H1 (cell line): ENCODE measurements at places on chromosomes 11 and 22. TPM values are rescaled to one million over a fixed set of nuclear protein-coding genes. Genes with fewer than 3 reads are reported as not detected.
A peak's percentile ranks its signal among the peaks of the same experiment; 100 is the strongest.

GRCh38 chr11:16173798-16174197 lies 182.5 kb downstream of the SOX6 start:
- DNase-seq: no peak

DNA sequence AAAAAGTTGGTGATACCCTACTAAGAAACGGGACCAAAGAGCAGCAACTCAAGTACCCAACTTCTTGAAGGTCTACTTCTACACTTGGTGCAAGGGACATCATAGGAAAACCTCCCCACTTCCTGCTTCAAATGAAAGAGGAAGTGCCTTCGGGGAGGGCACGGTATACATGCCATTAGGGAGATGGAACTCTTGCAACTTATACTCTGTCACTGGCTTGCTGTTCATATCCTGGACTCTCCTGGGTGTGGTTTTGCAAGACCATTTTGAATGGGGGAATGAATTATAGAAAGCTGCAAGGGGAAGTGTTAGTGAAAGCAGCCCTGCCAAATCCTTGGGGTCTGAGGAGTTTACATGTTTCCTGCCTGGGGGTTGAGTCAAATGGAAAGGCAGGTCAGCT lies 41.9 kb downstream of the CSNK2A3 start:
- DNase-seq: no peak

DNA sequence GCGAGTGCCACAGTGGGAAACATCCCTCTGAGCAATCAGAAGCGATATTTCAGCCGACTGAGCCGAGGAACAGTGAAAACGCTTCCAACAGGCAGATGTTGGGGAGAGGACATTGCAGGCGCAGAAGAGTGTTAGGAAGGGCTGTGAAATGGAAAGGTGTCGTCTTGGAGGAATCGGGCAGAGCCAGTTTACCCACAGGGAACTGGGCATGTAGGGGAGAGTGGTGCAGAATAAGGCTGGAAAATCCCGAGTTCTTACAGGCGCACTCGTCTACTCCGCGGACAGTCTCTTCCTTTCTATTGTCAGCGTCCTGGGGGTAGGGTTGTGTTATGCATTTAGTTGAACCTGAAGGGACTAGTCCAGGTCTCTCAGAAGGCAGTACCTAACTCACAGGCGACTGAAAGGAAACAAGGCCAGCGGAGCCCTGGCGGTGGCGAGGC lies 1.1 kb upstream of the APLP2 start:
- no peak for DNase-seq

- DNase-seq: no peak
These were observed 722.9 kb upstream of the RAG2 start for GRCh38 chr11:37320921-37321320.

GRCh38 chr11:27087432-27087831 lies 46.8 kb downstream of the BBOX1 start:
- DNase-seq: no peak

DNA sequence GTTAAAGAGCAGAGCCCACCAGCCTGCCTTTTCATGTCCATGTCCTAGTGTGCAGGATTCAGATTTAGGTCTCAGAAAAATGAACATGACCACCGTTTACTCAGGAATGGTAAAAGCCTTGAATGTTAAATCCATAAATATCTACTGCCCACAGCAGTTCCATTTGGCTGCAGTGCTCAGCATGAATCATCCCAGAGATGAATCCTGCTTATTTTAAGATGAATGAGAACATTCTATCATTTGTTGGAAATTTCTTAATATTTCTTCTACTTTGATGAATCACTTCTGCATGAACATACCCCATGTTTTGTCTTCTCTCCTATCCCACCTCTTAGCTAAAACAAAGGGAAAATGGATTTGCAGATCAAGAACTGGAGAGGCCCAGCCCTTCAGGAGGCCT lies 47.5 kb upstream of the AQP11 start:
- DNase-seq: no peak

- no peak for DNase-seq
These were observed 47.4 kb downstream of the PKNOX2 start for GRCh38 chr11:125211948-125212340.

- peak; percentile 32 for DNase-seq
These were observed 11.6 kb upstream of the CAPN5 start for GRCh38 chr11:77055101-77055561.

GRCh38 chr11:83793310-83793709 lies 507.1 kb upstream of the CCDC90B start:
- no peak for DNase-seq

GRCh38 chr11:87116185-87116584 lies 78.5 kb downstream of the TMEM135 start:
- no peak for DNase-seq

DNA sequence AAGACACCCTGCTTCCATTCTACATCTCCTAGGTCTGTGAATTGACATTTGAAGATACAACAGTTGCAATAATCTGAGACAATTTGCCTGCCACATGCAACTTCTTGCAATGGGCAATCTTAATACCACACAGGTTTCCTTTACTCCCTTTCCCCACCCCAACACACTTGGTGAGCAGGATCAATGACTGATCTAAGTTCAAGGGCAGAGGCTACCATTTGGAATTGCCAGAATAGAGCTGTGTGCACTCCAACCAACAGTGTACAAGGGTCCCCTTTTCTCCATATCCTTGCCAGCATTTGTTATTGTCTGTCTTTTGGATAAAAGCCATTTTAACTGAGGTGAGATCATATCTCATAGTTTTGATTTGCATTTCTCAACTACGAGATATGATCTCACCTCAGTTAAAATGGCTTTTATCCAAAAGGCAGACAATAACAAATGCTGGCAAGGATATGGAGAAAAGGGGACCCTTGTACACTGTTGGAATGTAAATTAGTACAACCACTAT lies 2.9 kb upstream of the NNMT start:
- DNase-seq: no peak

DNA sequence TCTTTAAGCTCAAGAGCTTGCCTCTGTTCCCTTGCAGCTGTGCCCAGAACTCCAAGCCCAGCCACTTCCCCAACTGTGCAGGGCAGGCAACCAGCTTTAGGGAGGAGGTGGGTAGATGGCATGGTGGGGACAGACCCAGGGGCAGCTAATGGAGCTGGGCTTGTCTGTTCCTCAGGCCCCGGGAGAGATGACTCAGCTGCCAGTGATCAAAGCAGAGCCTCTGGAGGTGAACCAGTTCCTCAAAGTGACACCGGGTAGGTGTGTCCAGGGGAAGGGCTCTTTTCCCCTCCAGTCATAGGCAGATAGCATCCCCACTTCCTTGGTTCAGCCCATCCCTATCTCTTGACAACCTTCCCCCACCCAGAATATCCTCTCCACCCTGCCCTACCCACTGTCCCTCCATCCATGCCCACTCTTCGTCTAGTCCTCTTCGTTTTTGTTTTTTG lies 32.4 kb downstream of the CREB3L1 start:
- no peak for DNase-seq

GRCh38 chr11:62456630-62457029 lies 37.8 kb downstream of the SCGB1A1 start:
- DNase-seq: no peak

DNA sequence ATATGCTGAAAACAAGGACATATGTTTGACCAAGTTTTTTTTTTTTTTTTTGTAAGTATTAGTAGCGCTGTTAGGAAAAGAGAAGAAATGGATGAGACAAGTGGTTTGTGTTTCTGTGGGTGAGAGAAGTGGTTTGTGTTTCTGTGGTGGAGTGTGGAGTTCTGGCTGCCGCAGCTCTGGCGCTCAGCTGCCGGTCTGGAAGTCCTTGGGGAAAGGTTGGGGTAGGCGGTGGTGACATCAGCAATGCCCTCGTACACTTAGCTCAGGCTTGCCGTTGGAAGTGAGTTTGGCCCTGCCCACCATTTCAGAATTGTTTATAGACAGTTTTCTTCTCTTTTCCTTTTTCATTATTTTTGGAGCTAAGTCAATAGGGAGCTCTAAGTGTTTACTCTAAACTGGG lies 116.6 kb downstream of the TBC1D22A start:
- no peak for DNase-seq

GRCh38 chr11:13717331-13717730 lies 48.9 kb downstream of the FAR1 start:
- no peak for DNase-seq

DNA sequence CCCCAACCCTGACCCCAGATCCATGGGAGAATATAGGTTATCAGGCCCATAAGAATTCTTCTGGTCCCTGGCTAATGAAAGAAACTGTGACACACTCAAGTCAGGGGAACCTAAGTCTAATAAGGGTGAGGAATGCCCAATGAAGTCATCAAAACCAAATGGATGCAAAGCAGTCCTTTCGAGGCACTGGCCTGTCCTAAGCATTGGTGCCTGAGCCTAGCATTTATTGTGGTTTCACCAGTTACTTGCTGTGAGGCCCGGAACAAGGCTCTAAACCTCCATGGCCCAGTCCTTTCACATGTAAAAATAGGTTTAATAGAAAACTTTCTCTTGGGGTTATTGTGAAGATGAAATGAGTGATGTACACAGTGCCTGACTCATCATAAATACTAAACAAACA lies 712.6 kb downstream of the DLG2 start:
- DNase-seq: no peak

GRCh38 chr22:30193031-30193775 lies 53.4 kb downstream of the LIF start:
- DNase-seq: no peak

DNA sequence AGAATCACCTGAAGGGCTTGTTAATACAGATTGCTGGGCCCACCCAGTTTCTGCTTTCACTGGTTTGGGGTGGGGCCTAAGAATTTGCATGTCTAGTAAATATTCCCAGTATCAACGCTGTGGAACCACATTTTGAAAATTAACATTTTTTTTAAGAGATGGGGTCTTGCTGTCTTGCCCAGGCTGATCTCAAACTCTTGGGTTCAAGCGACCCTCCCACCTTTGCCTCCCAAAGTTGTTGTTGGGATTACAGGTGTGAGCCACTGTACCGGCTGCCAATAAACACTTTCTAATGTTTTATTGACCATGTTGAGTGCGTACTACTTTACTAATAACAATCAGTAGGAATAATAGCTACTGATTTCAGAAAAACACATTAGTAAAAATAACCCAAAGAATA lies 2.5 kb downstream of the EIF4G2 start:
- DNase-seq: no peak

GRCh38 chr11:45444796-45445195 lies 158.7 kb upstream of the SYT13 start:
- DNase-seq: no peak

DNA sequence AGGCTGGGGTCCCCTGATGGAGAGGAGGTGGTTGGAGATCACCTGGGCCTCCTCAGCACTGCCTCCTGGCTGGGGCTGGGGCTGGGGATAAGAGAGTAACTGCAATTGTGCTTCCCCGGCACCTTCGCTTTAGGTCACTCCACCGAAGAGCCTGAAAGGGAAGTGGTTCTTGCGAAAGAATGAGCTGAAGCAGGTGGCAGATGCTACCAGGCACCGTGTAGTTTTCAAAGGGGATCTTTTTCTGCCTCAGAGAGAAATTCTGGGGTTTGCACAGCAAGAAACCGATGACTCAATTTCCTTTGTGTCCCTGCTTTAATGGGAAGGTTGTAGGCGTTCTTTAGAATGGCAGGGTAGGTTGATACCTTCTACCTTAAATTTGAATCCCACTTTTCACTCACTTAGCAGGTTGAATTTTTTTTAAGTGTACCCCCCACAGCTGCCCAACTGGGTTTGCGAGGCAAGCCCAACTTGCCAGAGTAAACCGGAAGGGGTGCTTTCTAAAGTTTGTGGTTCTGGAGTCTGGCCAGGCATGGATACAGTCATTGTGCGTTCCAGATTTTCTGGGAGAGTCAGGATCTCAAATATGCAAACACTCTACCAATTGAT lies 5.3 kb downstream of the CD44 start:
- no peak for DNase-seq

- no peak for DNase-seq
These were observed 35.8 kb upstream of the MYRF start for GRCh38 chr11:61716478-61717285.

DNA sequence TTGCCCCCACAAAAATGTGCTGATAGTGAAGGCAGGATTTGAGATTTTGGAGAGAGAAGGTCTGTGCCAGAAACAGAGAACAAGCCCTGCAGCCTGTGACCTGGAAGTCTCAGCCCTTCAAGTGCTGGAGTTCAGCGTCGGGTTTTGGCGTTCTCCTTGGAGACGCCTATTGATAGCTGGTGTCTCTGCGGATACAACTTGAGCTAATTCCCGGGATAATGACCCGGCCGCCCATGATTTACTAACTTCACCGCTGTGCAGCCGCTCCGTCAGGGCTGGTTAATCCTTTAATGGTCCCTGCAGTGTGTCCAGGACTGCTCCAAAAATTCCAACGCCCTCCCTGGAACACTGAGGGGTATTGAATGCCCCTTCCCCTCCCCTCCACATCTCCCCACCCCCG lies 76.6 kb downstream of the WT1 start:
- no peak for DNase-seq

DNA sequence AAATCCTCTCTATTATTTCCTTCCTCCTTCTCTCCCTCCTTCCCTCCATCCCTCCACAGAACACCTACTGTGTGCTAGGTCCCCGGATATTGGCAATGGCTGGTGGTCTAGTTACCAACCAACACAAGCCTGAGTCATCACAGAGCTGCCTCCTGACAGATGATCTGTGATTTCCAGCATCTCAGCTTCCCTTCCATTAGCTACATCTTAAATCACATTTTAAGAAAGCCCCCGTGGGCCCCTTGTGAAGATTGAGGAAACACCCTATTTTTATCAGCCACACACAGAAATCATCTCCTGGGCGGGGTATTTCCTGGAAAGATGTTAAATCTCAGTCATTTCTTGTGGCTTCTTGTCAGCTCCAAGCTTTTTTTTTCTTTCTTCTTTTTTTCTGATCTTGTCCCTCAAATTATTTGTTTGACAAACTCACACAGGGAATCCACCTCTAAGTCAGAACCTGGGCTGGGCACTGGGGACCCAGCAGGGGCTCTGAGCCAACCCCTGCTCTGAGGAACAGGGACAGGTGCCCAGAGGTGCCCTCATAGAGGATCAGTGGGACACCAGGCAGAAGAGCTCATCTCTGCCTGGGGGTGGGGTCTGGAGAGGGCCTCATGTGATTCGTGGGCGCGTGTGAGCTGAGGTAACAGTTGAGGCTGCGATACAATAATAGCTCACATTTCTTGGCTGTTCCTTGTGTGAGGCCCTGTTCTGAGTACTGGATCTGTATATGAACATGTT lies 42.4 kb downstream of the CACNA1I start:
- DNase-seq: no peak

The KRTAP5-7 gene
- total RNA-seq: not detected in 2 replicates

The ZNF214 gene
- 3.2 and 5.0 TPM in 2 replicates for total RNA-seq

The MRGPRE gene
- total RNA-seq: not detected in 2 replicates

The SLC22A6 gene
- total RNA-seq: not detected in 2 replicates

The BIRC3 gene
- 0.15 and 0.20 TPM in 2 replicates for total RNA-seq

The KBTBD4 gene
- total RNA-seq: 12.0 and 14.0 TPM in 2 replicates

The FREY1 gene
- 1.1 TPM in 1 of 2 replicates, not detected in the other for total RNA-seq

The CAVIN3 gene
- total RNA-seq: 17.7 and 20.4 TPM in 2 replicates

The FJX1 gene
- 13.3 and 14.2 TPM in 2 replicates for total RNA-seq

The TST gene
- 22.6 and 23.6 TPM in 2 replicates for total RNA-seq

The SEC14L6 gene
- 0.63 and 0.80 TPM in 2 replicates for total RNA-seq

The APOL5 gene
- not detected in 2 replicates for total RNA-seq

The SLC1A2 gene
- total RNA-seq: 1.2 and 1.4 TPM in 2 replicates

The SSTR3 gene
- total RNA-seq: 0.22 and 0.54 TPM in 2 replicates

The TSPAN32 gene
- not detected in 2 replicates for total RNA-seq
